ENCODE measurements at places on chromosomes 13 and 19.

- no peak for DNase-seq
Measured at GRCh38 chr19:2333807-2334211, 5.3 kb downstream of the SPPL2B start.

GRCh38 chr13:114029866-114030625, 56.2 kb upstream of the C13orf46 start:
- DNase-seq: no peak

GRCh38 chr13:37202264-37202663, 96.8 kb upstream of the CSNK1A1L start:
- DNase-seq: no peak

- no peak for DNase-seq
Measured at GRCh38 chr13:26629260-26629825, 71.9 kb downstream of the WASF3 start.

DNA sequence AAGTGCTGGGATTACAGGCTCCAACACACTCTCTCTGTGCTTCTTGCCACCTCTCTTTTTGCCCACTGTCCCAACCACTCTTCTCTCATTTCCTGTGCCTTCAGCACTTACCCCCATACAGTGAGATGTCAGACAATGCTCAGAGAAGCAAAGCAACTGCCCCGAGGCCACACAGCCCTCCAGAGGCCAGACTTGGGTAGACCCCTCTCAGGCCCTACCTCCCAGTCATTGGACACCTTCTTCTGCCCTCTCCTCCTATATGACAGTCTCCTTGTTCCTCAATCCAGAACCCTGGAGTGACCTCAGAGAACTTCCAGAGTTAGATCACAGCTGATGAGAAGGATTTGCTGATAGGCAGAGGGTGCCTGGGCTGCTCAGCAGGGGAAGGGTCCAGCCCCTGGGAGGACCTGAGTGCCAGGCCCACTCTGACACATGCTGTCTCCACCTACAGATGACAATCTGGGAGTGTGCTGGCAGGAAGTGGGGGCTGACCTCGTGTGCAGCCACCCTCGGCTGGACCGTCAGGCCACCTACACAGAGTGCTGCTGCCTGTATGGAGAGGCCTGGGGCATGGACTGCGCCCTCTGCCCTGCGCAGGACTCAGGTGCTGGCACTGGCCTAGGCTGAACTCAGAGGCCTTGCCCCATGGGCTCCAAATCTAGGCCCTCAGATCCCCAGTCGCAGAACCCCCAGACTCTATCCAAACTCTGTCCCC, 24.4 kb downstream of the LTBP4 start:
- DNase-seq: no peak

GRCh38 chr19:54105796-54106195, 3.1 kb downstream of the NDUFA3 start:
- no peak for DNase-seq

GRCh38 chr13:20160306-20161274, at the start of gene GJA3:
Gene GJA3, minus strand, starts transcription at chr13:20161052. Its CDS starts 17,764 bp downstream, at chr13:20143288.
- peak; percentile 25 for DNase-seq
